Osteocyte (in vitro differentiated cells): ENCODE measurements at places on chromosomes 6 and 20. TPM values are rescaled to one million over a fixed set of nuclear protein-coding genes. Genes with fewer than 3 reads are reported as not detected.

DNA sequence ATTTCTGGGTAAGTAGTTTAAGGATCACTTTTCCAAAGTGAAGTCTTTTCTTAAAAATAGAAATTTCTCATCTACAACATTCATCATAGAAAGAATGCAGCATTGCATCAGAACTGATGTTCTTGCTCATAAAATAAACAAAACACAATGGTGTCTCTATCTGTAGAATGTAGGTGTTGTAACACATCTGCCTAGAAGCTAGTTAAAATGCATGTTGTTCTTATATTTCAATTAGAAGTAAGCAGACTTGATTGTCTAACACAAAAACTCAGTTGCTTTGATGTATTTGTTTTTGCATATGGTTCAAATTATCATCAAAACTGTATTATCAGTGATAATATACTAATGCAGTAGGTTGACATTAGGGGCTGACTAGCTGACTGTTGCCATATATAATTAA, 654.7 kb upstream of the FLRT3 start:
- no peaks in the 10 kb centered on the region for H3K27me3 ChIP-seq
- DNase-seq: no peak
- no peak overlapping the region for H3K27ac ChIP-seq
- no peaks in the 10 kb centered on the region for H3K36me3 ChIP-seq

Gene JPH2
- total RNA-seq: 14.2 and 16.5 TPM in 2 replicates

GRCh38 chr20:44382641-44383040, 27.1 kb downstream of the HNF4A start:
- H3K36me3 ChIP-seq: no peaks in the 10 kb centered on the region
- no peak for DNase-seq
- H3K27me3 ChIP-seq: peaks cover 20% of the 10 kb centered on the region
- no peak overlapping the region for H3K4me3 ChIP-seq
- no peaks in the 10 kb centered on the region for H3K4me1 ChIP-seq

DNA sequence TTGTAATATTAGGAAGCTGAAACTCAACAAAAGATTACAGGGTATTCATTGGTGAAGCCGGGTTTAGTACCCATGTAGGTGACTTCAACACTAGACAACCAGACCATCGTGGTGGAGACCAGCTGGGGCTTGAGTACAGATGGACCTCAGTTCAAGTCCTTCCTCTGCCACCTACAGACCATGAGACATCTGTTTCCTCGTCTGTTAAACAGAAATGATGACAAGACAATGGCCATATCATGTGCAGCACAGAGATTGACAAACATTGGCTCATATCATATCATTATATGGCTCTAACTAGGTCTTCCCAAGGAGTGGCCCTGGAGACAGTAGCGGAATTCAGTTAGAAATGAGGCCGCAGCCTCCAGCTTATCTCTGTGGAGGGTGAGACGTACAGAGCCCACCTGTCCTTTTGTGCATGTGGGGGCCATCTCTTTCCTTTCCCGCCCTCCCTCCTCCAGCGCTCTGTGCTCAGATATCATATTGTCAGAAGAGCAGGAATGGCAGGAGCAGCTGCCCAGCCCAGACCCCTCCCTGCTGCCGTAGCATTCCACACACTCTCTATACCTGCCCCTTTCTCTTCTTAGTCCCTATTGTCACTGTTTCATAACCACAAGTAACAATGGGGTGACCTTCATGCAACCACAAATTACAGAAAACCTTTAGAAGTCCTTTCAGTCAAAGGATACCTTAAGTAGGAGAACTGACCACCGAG, 75.1 kb downstream of the LY86 start:
- no peak for DNase-seq
- no peaks in the 10 kb centered on the region for H3K36me3 ChIP-seq
- H3K4me3 ChIP-seq: no peak overlapping the region

Gene RIN2
- 47.0 and 55.5 TPM in 2 replicates for total RNA-seq

- no peak for DNase-seq
- no peaks in the 10 kb centered on the region for H3K27me3 ChIP-seq
- no peak overlapping the region for H3K27ac ChIP-seq
- H3K4me1 ChIP-seq: no peaks in the 10 kb centered on the region
- no peaks in the 10 kb centered on the region for H3K36me3 ChIP-seq
Observed at GRCh38 chr6:159633196-159633595, 59.8 kb downstream of the SOD2 start.

- H3K27ac ChIP-seq: no peak overlapping the region
- H3K4me3 ChIP-seq: no peak overlapping the region
- no peaks in the 10 kb centered on the region for H3K4me1 ChIP-seq
- no peak for DNase-seq
- H3K27me3 ChIP-seq: no peaks in the 10 kb centered on the region
Observed at GRCh38 chr20:39188266-39188765, 226.2 kb downstream of the DHX35 start.

Gene SIRPB1
- 1.1 TPM in 2 replicates for total RNA-seq

- no peak overlapping the region for H3K4me3 ChIP-seq
- DNase-seq: peak; percentile 63
- peak overlapping the region; percentile 42 for H3K27ac ChIP-seq
- H3K36me3 ChIP-seq: no peaks in the 10 kb centered on the region
Observed at GRCh38 chr6:159943101-159943632, 25.7 kb upstream of the IGF2R start.

DNA sequence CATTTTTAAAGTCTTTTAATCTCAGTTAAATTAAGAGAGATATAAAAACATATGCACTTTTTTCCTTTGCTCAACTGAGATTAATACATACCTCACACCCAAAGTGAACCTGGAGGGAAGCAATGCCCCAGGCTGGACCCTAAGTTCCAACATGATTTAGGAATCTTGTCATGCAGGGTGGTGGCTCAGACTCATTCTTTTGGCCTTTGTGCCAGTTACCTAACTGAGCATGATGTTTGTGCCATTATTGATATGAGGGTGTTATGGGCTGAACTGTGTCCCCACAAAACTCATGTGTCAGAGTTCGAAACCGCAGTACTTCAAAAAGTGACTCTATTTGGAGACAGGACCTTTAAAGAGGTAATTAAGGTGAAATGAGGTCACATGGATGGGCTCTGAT, 188.0 kb downstream of the ARHGAP18 start:
- no peak overlapping the region for H3K27ac ChIP-seq
- peaks cover 2% of the 10 kb centered on the region for H3K4me1 ChIP-seq
- no peak overlapping the region for H3K4me3 ChIP-seq
- DNase-seq: no peak

GRCh38 chr6:24761193-24761835, 13.4 kb upstream of the GMNN start:
- no peak for DNase-seq
- H3K36me3 ChIP-seq: no peaks in the 10 kb centered on the region
- H3K4me1 ChIP-seq: no peaks in the 10 kb centered on the region
- no peak overlapping the region for H3K4me3 ChIP-seq

Gene GINS1
- 5.8 and 6.2 TPM in 2 replicates for total RNA-seq

- no peak overlapping the region for H3K4me3 ChIP-seq
- H3K27me3 ChIP-seq: no peaks in the 10 kb centered on the region
- no peak for DNase-seq
- no peak overlapping the region for H3K27ac ChIP-seq
- H3K36me3 ChIP-seq: peaks cover 65% of the 10 kb centered on the region
Observed at GRCh38 chr6:39865011-39865888, 69.0 kb downstream of the MOCS1 start.

- H3K27ac ChIP-seq: peak overlapping the region; percentile 92
- H3K27me3 ChIP-seq: no peaks in the 10 kb centered on the region
- no peak for DNase-seq
- peaks cover 61% of the 10 kb centered on the region for H3K4me1 ChIP-seq
- no peak overlapping the region for H3K4me3 ChIP-seq
Observed at GRCh38 chr6:113595911-113596376, 261.2 kb upstream of the MARCKS start.

- H3K27ac ChIP-seq: no peak overlapping the region
- no peaks in the 10 kb centered on the region for H3K36me3 ChIP-seq
- H3K27me3 ChIP-seq: no peaks in the 10 kb centered on the region
- H3K4me1 ChIP-seq: peaks cover 16% of the 10 kb centered on the region
- H3K4me3 ChIP-seq: no peak overlapping the region
Observed at GRCh38 chr20:830011-830521, 3.4 kb upstream of the FAM110A start.

DNA sequence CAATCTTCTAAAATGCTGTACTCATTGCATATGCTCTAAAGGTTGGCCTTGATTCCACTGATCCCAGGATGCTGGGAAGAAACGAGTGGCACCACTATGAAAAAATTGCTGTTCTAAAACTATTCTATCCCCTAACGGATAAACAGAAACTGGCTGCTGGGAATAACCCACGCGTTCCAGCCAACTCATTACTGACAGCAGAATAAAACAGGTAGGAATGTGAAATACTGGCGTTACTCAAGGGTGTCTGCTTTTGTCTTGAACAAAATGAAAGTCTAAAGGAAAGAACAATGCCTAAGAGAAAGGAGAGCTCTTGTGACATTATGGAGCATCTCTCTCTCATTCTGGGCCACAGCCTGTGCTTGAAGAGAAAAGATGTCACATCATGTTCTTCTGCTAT, 26.1 kb downstream of the GPR63 start:
- H3K36me3 ChIP-seq: no peaks in the 10 kb centered on the region
- H3K27ac ChIP-seq: no peak overlapping the region
- no peaks in the 10 kb centered on the region for H3K27me3 ChIP-seq

DNA sequence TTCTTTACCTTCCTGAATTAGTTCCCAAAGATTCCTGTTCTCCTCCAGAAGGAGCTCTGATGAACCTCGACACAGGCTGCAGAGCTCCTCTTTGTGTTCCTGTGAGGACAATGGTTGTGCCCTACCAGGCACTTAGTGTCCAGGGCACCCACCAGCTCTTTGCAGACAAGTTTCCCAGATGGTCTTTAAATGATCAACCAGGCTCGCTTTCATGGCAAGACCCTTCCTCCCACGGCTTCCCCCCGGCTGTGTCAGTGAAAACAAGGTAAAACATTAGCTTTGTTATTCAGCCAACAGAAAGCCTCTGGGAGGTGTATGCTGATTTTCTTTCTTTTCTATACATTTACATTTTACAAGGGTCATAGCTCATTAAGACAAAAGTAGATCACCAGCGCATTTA, 32.3 kb upstream of the CNKSR3 start:
- peaks cover 2% of the 10 kb centered on the region for H3K27me3 ChIP-seq
- DNase-seq: no peak
- no peaks in the 10 kb centered on the region for H3K36me3 ChIP-seq
- H3K4me1 ChIP-seq: peaks cover 25% of the 10 kb centered on the region

DNA sequence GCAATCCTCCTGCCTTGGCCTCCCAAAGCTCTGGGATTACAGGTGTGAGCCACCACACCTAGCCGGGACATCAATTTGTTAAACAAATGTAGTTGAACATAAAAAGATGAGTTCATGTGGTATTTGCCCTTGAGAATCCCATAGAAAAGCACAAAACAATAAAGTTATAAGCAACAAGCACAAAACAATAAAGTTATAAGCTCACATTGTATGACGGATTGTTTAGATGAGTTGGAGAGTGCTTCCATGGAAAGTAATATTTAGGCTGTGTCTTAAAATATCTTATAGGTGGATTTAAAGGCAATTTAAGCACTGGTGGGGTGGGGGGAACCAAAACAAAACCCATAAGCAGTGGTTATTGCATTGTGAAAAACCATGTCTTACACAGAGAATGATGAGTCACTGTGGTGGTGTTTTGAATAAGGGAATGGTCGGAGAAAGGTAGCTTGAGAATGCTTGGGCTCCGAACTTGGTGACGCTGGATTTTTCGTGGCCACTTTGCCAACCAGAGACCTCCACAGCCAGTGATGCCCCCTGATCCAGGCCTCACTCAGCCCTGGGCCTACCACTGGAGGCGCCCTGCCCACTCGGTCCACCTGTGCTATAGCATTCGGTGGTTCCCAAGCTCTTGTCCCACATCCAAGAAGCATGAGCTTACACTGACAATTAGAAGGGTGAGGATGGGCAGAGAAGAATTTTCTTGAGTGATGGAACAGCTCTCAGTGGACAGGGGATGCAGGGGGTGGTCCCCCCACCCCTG, 256.0 kb downstream of the CDKAL1 start:
- no peak overlapping the region for H3K4me3 ChIP-seq
- DNase-seq: no peak
- peaks cover 1% of the 10 kb centered on the region for H3K36me3 ChIP-seq
- peaks cover 18% of the 10 kb centered on the region for H3K4me1 ChIP-seq
- H3K27me3 ChIP-seq: no peaks in the 10 kb centered on the region

Gene DOK5
- total RNA-seq: 6.6 and 7.4 TPM in 2 replicates

Gene FERMT1
- 0.27 TPM in 1 of 2 replicates, not detected in the other for total RNA-seq

GRCh38 chr6:43302126-43302525, 4.1 kb downstream of the SLC22A7 start:
- H3K27me3 ChIP-seq: peaks cover 25% of the 10 kb centered on the region
- no peaks in the 10 kb centered on the region for H3K4me1 ChIP-seq
- no peak overlapping the region for H3K4me3 ChIP-seq
- no peak overlapping the region for H3K27ac ChIP-seq

Gene MLIP
- 0.65 TPM in 1 of 2 replicates, not detected in the other for total RNA-seq

- no peaks in the 10 kb centered on the region for H3K4me1 ChIP-seq
- H3K4me3 ChIP-seq: no peak overlapping the region
- no peaks in the 10 kb centered on the region for H3K36me3 ChIP-seq
- DNase-seq: no peak
- H3K27ac ChIP-seq: no peak overlapping the region
Observed at GRCh38 chr6:46917002-46917545, 4.7 kb downstream of the ADGRF5 start.

GRCh38 chr6:143293523-143293922, 157.0 kb downstream of the ADAT2 start:
- no peak overlapping the region for H3K27ac ChIP-seq
- H3K4me3 ChIP-seq: no peak overlapping the region
- no peaks in the 10 kb centered on the region for H3K4me1 ChIP-seq
- DNase-seq: no peak

DNA sequence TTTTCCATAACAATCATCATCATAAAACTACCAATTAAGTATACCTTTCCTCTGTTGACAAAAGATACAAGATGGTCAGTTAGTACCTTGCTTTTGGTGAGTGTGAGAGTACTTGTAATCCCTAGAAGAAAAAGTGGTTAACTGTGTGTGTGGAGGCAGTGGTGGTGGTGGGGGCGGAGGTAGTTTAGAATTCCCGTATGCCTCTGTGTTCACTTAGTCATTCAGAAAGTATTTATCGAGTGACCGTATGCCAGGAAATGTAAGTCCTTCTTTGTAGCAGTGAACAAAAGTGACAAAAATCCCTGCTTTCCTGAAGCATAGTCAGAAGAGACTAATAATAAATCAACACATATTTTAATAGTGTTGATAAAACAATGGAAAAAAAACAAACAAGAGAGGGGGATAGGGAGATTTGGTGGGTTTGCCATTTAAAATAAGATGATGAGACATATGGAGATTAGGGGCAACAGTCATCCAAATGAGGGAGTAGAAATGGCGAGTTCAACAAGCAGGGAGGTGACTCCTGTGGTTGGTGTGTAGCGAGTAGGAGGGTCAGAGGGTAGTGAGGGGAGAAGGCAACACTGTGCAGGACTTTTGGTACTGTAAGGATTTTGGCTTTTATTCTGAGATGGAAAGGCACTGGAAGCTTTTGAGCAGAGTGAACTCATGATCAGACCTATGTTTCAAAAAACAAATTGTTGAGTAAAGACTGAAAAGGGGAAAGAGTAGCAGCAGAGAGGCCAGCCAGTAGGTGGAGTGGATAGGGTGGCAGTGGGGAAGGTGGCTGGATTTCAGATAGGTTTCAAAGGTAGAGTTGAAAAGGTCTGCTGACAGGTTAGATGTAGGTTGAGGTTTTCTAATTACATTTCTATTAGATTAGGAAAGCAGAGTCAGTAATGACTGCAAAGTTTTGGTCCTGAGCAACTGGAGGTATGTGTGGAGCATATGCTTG, 40.3 kb upstream of the SIM1 start:
- H3K27me3 ChIP-seq: no peaks in the 10 kb centered on the region
- no peak overlapping the region for H3K4me3 ChIP-seq
- DNase-seq: no peak
- peaks cover 15% of the 10 kb centered on the region for H3K36me3 ChIP-seq

- no peaks in the 10 kb centered on the region for H3K4me1 ChIP-seq
- H3K27me3 ChIP-seq: no peaks in the 10 kb centered on the region
- no peak overlapping the region for H3K27ac ChIP-seq
- H3K4me3 ChIP-seq: no peak overlapping the region
Observed at GRCh38 chr20:5779071-5779900, 29.1 kb downstream of the SHLD1 start.
